Caki2 (cell line): ENCODE measurements at places on chromosomes 1 and 21.

DNA sequence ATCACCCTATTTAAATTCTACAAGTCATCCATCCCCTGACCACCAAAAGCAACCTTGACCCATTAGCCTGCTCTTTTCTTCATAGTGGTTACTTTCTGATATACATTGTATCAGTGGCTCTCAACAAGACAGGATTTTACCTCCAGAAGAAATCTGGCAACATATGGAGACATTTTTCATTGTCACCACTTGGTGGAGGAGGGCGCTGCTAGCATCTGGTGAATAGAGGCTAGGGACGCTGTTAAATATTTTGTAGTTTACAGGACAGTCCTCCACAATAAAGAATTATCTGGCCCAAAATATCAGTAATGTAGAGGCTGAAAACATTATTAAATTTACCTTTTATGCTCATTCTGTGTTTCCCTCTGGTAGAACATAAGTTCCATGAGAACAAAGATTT lies 6.1 kb downstream of the HSPA13 start:
- no peak for DNase-seq

- DNase-seq: no peak
Observed at GRCh38 chr1:39632323-39632681, 7.1 kb downstream of the HEYL start.

DNA sequence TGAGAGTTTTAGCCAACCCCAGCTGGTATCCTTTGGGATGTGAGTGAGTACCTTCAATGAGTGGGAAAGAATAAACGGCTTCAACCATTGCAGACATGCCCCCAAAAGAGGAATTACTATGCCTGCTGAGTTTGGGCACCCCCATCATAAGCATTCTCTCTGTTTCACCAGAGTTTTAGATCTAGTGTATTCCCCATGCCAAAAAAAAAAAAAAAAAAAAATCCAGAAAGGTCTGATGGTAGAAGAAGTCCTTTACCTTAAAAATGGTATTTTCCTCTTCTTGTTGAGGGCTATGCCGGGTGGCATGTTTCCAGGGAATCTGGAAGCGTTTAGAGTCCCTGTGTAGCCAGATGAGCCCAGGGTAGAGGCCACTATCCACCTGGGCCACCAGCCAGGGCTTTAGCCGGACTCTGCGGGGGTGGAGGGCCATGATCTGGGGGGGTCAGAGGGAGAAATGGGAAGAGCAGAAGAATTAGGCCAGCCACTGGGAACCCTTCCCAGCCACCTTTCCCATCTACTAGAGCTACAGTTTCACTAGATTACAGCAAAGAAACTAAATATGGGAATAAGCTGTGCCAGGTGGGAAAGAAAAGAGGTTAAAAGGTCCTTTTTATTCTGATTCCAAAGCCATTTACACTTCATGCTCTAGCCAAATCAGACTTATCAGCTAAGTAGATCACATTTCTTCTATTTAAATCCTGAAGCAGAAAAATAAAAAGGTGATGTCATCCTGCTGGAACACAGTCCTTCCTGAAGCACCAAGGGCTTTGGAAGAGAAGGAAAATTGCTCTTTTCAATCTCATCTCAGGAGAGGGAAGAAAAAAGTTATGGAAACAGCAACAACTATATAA lies 4.7 kb downstream of the IRF6 start:
- no peak for DNase-seq

- DNase-seq: no peak
Observed at GRCh38 chr1:121471523-121471922, 286.7 kb downstream of the SRGAP2C start.

DNA sequence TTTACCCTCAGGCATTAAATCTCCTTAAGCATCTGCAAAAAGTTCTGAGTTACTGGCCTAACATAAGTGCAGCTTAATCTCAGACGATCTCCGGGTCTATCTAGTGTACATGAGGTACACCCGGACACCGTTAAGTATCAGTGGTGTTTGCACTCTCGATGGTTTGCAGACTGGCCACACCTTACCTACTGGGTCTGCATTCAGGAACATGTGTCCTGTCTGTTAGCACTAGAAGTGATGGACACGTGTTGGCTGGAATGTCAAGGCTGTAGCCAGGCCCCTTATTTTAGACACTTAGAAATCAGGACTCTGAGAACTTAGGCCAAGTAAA lies 783 bp upstream of the AGL start:
- no peak for DNase-seq

- no peak for DNase-seq
Observed at GRCh38 chr1:54723985-54724384, 8.3 kb downstream of the TTC4 start.

- DNase-seq: no peak
Observed at GRCh38 chr1:182350839-182351238, 40.8 kb downstream of the GLUL start.

- DNase-seq: no peak
Observed at GRCh38 chr1:170863621-170864020, 71.7 kb upstream of the MROH9 start.

- DNase-seq: peak; percentile 9
Observed at GRCh38 chr1:221793439-221794078, 51.7 kb upstream of the DUSP10 start.

DNA sequence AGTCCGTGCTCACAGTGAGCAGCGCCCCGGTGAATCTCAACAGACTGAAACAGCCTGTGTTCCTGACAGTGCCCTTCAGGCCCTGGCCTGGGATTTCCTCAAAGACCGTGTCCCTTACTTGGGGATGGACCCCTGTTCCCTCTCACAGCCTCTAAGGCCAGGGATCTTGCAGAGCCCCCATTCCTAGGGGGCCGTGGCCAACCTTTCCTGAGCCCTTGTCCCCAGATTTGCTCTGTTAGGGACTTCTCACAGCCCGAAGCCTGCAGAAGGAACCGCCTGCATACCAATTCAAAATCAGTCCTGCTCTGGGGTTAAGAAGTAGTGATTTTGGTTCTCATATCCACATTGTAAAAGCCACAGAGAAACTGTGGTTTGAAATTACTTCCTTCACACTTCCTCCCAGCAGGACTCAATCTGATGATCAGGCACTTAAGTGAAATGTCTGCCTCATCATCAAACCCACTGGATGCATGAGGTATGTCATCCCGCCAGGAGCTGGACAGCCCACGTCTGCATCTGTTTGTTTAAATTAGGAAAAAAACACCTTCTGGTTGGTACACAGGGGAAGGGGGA lies 14.9 kb downstream of the ABCA4 start:
- no peak for DNase-seq
